ENCODE measurements at places on chromosomes 1 and 21. TPM values are rescaled to one million over a fixed set of nuclear protein-coding genes. Genes with fewer than 3 reads are reported as not detected.

DNA sequence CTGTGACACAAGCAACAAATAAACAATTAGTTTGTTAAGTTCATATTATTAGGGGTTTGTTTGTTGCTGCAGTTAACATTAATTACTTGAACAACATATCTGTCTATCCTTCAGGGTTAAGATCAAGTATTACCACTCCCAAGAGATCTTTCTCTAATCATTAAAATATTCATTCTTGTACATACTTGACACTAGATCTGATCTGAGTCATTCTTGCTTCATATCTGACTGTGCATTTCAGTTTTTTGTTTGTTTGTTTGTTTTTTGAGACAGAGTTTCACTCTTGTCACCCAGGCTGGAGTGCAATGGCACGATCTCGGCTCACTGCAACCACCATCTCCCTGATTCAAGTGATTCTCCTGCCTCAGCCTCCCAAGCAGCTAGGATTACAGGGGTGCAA, 613.3 kb upstream of the PLXNA2 start:
- H3K27me3 ChIP-seq: no peaks in the 10 kb centered on the region
- H3K36me3 ChIP-seq: no peaks in the 10 kb centered on the region
- H3K4me1 ChIP-seq: no peaks in the 10 kb centered on the region
- H3K27ac ChIP-seq: no peak overlapping the region
- no peak for DNase-seq
- no peak overlapping the region for H3K4me3 ChIP-seq

GRCh38 chr1:6009120-6010040, 17.2 kb upstream of the NPHP4 start:
- H3K27me3 ChIP-seq: no peaks in the 10 kb centered on the region
- no peaks in the 10 kb centered on the region for H3K4me1 ChIP-seq
- no peak overlapping the region for H3K27ac ChIP-seq
- no peak for DNase-seq
- H3K36me3 ChIP-seq: no peaks in the 10 kb centered on the region

The FCRL1 gene
- total RNA-seq: not detected

The PDZK1IP1 gene
- total RNA-seq: not detected

The KIF21B gene
- total RNA-seq: under 0.01 TPM

Measured in fibroblast of lung (primary cell).